ENCODE measurements at places on chromosomes 3 and 15.

- DNase-seq, result peak; percentile 71
Observed at GRCh38 chr3:132726341-132726823, 4.2 kb upstream of the NPHP3 start.

DNA sequence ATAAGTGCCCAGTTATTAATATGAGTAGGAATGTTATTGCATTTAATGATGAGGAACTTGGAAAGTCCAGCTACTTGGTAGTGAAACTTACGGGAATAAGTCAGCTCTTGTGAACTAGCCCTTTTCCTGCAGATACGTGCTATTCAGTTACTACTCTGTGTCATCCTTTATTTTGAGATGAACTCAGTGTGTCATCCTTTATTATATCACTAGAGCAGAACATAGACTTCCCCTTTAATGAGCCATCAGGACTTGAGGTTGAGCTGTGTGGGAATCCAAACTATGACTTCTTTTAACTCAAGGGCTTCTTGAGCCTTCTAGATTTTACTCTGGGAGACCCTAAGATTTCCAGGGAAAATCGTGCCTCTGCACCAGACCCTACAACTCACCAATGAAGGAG lies 3.6 kb downstream of the ACTC1 start:
- DNase-seq, result no peak

GRCh38 chr15:92425578-92426225 lies 32.0 kb downstream of the ST8SIA2 start:
- no peak for DNase-seq

- DNase-seq, result no peak
Observed at GRCh38 chr15:43251871-43252250, 14.9 kb downstream of the TGM5 start.

DNA sequence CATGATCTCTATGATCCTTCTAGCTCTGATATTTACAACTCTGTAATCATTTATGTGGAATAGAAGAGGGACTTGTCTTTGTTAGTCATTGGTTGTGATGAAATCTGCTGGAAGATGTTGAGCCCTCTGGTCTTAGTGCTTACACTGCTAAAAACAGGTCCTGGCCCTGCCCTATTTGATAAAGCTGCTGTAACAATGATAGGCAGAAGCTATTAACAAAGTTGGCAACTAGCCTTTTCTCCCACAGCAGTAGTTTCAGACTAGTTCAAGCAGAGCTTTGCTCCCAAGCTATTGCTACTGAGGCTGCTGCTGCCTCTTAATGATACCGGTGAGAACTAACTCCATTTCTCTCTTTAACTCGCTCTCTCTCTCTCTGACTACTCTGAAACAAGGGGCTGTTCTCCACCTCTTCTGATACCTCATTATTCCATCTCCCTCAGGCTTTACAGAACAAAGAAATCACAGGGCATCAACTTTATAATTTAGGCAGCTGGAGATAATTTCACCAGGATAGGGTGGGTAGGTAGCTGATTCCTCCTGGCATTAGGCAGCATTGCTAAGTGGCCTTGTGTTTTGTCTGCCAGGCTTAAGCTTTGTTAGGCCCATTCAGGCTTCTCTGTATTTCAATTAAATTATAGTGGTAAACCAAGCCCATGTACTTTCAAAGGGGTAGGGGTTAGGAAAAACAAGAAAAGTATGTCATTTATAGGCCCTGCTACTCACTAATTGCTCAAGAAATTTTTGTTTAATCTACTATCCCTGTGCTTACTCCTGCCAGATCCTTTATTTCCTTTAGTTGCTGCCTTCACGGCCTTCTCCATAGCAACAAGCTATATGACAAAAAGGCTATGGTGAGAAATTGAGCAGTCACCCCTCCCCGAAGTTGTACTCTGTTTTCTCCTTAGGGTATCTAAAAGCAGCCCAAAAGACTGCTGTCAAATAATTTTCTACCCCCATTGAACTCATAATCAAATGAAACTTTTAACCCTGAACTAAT lies 139.6 kb downstream of the RBPMS2 start:
- peak; percentile 63 for DNase-seq

DNA sequence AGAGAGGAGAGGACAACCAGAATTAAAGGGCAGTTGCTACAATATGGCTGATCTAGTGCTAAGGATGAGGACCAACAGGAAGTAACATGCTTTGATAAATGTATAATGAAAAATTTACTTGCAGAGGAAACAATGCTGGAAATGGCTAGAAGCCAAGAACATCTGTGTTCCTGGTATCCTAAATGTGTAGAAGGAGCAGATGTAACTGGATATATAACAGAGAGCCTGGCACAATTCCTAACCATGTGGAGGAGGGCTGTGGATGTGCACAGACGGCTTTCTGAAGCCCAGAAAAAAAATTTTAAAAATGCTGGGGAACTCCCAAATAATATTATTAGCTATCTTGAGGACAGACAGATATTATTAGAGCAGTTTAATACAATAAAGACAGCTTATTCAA lies 159.4 kb upstream of the GBE1 start:
- DNase-seq, result peak; percentile 22

- DNase-seq, result no peak
Observed at GRCh38 chr3:58408906-58409305, 24.7 kb downstream of the PDHB start.

DNA sequence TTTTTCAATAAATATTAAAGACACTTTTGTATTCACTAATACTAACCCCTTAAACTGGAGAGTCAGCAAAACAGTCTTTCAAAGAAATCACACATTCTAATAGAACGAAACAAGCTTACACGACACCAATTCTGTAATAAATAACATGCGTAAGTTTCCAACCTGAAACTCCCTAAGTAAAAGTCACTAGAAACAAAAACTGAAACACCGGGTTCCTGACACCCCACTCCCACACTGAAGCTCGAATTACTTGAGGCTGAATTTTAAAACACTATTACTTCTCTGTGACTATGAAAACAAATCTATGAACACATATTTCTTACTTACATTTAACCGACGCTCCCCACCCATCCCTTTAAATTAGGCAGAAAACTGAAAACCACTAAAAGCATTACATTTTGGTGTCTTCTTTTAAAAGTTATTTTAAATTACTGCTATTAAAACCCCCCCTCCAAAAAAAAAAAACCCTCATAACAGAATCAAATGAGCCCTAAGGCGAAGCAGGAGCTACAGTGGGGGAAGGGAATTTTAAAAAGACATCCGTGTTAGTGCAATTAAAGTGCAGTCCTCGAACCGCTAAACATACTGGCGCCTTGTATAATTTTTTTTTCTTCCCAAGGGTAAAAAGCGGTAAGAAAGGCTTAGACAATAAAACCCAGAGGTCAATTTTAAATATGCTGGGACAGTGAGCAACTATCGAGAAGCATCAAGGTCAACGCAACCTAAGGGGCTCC lies 878 bp downstream of the SPPL2A start:
- DNase-seq, result peak; percentile 32

DNA sequence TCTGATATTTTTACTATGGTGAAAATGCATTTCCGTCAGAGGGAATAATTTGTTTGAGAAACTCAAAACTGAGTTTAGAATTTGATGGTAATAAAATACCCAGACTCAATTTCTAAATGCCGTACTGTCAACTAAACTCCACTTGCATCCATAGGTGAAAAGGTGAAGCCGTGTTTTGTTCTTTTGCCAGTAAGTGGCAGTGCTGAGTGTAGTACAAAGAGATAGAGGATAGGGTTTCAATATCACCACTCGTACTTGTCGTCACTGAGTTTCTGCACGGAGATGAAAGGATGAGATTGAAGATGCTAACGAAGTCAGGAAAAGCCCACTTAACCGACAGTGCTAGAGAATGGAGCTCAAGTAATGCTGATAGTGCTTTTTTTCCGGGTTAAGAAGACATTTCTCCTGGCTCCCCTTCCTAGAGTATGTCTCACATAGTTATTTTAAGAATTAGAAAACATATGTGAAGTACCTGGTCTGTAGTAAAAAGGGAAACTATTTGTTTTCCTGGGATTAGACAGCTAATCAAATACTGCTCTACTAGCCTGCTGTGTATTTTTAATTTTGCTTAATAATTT lies 345.1 kb downstream of the IL5RA start:
- peak; percentile 62 for DNase-seq

- no peak for DNase-seq
Observed at GRCh38 chr15:64275934-64276333, 80.0 kb downstream of the CSNK1G1 start.

- DNase-seq, result peak; percentile 96
Observed at GRCh38 chr3:129506231-129506742, 22.2 kb upstream of the RHO start.

GRCh38 chr3:93981649-93982048 lies 1.7 kb downstream of the ARL13B start:
- no peak for DNase-seq

- DNase-seq, result no peak
Observed at GRCh38 chr3:134252766-134253165, 2.1 kb upstream of the RYK start.

DNA sequence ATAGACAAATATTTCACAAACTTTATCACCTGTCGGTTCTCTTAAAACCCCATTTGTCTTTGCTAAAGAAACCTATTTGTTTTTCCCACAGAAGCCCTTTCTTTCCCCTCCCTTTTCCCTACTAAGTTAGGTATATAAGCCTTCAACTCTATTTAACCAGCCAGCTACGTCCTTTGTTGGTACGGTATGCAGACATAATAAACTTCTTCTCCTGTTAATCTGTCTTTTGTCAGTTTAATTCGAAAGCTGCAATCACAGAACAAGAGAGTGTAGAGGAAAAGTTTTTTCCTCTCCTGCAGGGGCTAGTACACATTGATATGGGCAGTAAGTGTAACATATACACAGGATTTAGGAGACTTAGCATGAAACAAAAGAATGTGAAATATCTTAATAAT lies 21.9 kb upstream of the C15orf39 start:
- DNase-seq, result no peak

DNA sequence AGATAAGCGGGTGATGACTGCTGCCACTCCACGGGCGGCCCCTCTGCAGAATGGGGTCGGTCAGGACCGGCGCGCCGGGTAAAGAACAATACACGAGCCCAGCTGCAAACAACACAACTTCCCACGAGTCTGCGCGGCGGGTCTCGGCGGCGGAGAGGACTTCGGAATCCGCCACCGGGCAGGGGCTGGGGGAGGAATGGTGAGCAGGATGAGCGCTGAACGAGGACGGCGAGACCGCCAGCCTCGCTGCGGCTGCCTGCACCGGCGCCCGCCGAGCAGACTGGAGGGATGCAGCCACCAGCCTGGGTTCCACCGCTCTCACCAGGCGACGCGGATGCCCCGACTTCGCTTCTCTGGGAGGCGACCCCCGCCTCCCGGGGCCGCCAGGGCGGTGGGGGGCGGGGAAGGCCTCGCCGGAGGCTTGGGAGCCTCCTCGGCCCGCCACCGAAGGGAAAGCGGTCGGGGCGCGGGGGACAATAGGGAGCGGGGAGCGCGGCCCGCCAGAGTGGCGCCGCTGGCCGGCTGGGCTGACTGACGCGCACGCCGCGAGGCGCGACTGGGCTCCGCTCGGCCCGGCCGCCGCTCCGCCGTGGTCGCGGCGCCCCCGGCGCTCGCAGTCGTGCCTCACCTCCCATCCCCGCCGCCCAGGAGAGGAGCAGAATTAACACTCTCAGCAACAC lies 515 bp downstream of the ADAM10 start:
- peak; percentile 25 for DNase-seq

GRCh38 chr3:852033-852432 lies 240.8 kb upstream of the CNTN6 start:
- DNase-seq, result no peak

- DNase-seq, result no peak
Observed at GRCh38 chr3:192001218-192001617, 540.3 kb downstream of the PYDC2 start.

GRCh38 chr3:23565041-23565775 lies 240.5 kb upstream of the UBE2E1 start:
- no peak for DNase-seq

GRCh38 chr3:85304360-85304964 lies 345.7 kb downstream of the CADM2 start:
- DNase-seq, result no peak
